HS-5 (cell line): ENCODE measurements at places on chromosomes 13 and 19.

DNA sequence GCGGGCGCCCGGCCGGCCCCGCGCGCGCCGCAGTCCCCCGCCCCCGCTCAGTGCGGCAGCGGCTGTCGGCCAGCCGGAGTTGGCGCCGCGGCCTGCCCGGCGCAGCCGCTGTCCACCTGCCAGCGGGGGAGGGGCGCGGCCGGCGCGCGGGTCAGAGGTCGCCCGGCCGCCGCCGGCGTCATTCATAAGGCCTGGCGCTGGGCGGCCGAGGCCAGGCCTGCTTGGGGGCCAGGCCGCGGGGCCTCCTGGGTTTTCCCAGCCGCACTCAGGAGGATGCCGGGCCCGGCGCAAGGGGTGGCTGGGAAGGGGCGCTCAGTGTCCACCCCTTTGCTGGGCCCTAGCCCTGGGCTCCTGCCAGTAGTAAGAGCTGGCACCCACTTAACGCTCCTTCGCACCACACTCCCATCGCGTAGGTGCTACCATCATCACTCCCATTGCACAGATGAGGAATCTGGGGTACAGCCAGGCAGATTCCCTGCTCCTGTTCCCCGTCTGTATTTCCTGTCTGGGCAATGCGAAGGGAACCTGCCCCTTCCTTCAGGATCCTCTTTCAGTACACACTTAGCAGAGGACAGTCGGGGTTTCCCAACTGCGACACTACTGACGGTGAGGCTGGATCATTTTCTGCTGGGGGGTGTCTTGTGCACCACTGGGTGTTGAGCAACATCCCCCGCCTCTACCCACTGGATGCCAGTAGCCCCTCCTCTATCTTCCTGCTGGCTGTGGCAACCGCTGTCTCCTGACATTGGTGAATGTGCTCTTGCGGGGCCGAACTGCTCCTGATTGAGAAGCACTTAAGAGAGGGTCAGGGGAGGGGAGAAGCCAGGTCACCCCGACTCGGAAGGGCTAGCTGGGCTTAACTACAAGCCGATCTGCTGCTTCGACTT is 846 bp upstream of the PRKACA start:
- no peak for DNase-seq

DNA sequence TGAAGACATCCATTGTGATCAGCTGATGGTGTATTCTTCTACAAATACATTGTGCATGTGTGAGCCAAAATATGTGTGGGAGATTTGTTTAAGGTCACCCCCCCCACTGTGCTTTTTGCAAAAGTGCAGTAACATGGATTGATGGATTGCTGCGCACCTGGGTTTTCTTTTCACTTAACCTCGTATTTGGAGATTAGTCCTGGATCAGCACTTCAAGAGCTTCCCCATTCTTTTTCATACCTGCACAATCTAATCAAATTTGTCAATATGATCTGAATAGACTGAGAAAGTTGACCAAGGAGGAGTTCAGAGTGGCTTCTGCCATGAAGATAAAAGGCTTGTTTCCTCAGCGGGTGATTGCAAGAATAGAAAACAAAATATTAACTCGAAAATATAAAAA is 23.7 kb downstream of the NAA16 start:
- DNase-seq: no peak

DNA sequence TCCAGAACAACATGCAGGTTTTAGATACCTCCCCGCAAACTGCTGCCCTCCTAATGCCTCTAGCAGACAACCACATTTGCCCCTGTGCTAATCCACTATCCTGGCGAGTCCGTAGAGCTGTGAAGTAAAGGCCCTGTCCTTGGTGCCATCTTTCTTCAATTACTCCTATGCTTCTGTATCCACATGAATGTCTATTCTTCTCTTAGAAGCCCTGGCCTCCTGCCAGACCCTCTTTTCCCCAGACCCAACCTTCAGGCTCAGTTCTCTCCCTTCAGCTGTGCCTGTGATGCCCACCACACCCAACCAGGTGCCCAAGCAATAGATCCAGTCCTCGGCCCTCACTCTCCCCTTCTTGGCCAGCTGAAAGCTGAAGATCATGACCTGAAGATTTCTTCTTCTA is 31.1 kb upstream of the ZNF599 start:
- no peak for DNase-seq

GRCh38 chr19:50909240-50910070 is 1.7 kb downstream of the KLK4 start:
- DNase-seq: no peak

GRCh38 chr19:46181388-46181779 is 33.3 kb downstream of the IGFL2 start:
- no peak for DNase-seq

GRCh38 chr13:106186366-106187030 is 349.0 kb downstream of the EFNB2 start:
- DNase-seq: peak; percentile 53

GRCh38 chr13:20921572-20921971 is 19.0 kb upstream of the XPO4 start:
- DNase-seq: no peak

DNA sequence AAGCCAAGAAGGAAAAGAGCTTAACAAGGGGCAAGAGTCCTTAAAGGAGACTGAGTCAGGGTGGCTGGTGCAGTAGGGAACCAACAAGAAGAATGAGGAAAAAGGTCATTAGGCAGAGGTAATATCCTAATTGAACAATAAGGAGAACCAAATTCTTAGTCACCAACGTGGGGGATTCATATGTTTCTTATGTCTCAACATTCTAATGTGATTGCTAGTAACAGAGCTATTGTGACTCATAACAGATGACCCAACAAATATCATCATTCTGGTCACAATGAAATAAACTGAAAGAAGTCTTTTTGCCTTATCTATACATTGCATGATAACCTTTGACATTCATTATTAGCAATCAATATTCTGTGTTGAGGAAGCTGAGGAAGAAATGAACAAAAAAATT is 101.6 kb downstream of the RAP2A start:
- peak; percentile 20 for DNase-seq

- DNase-seq: no peak
Measured at GRCh38 chr13:33108620-33109019, 92.4 kb downstream of the KL start.

DNA sequence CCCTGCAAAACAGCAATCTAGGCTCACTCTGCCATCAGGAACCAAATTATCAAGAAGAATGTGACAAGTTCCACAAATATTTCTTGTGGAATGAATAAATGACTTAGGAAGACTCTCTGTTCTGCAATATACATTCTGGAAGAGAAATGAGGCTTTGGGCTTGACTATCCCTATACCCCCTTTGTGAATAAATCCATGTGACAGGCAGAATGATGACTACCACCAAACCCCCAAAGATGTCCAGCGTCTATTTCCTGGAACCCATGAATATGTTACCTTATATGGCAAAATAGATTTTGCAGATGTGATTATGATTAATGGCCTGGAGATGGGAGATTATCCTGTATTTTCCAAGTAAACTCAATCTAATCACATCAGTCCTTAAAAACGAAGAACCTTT is 139.3 kb downstream of the ENOX1 start:
- DNase-seq: no peak

DNA sequence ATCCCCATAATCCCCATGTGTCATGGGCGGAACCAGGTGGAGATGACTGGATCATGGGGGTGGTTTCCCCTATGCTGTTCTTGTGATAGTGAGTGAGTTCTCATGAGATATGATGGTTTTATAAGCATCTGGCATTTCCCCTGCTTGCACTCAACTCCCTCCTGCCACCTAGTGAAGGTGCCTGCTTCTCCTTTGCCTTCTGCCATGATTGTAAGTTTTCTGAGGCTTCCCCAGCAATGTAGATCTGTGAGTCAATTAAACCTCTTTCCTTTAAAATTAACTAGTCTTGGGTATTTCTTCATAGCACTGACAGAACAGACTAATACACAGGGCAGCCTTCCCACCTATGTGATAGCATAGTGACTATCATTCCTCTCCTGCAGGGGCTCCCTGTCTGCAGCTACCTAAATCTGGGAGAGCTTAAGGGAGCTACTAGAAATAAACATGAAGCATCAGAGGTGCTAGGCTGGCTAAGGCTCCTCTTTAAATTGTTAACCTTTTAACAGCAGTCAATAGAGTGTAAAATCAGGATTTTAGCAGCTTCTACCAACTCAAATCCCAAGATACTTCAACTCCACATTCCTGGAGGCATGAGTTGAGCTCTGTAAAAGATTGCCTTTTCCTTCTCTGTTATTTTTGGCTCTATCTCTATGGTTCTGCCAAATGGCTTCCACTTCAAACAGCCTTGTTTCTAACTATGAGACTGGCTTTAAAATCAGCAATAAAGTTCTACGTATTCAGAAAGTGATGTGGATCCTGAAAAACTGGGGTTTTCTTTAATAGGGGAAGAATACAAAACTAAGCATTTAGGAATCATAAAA is 112.3 kb downstream of the VWA8 start:
- DNase-seq: no peak

DNA sequence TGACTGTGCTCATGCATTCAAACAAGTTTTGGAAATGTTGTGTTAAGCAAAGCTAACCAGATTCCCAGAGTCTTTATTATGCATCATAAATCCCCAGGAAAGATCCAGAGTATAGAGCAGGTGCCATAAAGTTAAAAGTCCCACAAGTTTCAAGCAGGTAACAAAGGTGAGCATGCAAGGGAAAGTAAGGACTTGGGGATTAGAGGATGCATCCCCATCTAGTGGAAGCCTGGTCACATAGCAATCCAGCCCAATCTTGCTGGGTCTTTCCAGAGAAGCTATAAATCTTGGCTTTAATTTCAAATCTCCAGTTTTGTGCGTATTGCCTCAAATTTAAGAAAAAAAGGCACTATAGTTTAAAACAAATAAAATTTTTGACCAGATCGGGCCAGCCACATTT is 72.7 kb downstream of the ZNF254 start:
- no peak for DNase-seq

DNA sequence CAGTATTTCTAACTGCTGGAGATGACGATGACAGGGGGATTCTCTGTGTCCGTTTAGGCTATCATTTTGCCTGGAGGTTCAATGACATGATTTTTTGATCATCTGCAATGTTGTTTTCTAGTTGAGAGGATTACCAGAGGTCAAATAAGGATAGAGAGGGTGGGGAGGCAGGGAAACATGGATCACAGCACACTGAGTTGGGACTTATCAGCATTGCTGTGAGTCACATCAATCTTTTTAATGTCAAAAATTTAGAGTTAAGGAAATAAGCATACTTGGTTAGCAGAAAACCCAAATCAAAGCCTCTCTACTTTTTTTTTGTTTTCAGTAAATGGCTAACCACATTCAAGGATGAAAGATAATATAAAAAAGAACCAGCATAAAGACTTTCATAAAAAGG is 43.0 kb upstream of the CSNK1A1L start:
- DNase-seq: no peak

DNA sequence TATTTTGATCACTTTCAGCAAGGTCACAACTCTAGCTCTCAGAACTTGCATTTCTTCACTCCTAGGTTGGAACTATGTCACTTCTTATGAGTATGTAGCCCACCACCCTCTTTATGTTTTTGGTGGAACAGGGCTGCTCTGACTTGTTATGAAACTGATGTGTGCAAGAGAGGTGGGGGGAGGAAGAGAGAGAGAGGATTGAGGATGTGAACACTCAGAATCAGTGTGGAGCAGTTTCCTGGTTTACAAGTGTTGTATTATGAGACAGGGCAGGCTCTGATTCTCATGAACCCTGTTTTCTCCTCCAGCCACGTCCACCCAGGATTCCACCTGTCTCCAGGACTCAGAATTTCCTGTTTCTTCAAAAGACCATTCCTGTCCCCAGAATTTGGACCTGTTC is 16.1 kb downstream of the ZNF317 start:
- DNase-seq: no peak

GRCh38 chr13:21240586-21240985 is 64.1 kb downstream of the MRPL57 start:
- DNase-seq: peak; percentile 1

GRCh38 chr13:28346154-28346553 is 148.8 kb downstream of the FLT1 start:
- no peak for DNase-seq

- no peak for DNase-seq
Measured at GRCh38 chr13:103430368-103430767, 364.2 kb upstream of the SLC10A2 start.

DNA sequence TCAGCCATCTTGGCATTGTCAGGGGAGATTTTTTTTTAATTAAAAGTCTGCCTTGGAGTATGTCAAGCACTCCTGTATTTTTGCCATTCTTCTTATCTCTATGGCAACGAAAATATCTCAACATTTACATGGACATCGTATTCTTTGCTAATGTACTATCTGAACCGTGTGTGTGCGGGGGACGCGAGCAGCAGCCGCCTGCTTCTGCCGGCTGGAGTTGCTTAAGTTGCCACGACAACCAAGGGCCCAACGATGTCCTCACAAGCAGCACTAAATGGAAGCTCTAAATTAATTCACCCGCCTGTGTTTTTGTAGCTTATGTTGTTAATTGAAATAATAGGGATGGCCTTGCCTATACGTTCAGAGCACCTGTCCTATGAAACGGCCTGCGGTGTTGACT is 309.5 kb downstream of the TEX29 start:
- DNase-seq: no peak

- DNase-seq: no peak
Measured at GRCh38 chr13:40145139-40145538, 489.7 kb downstream of the COG6 start.

- DNase-seq: no peak
Measured at GRCh38 chr19:51135004-51135403, 7.1 kb upstream of the SIGLEC7 start.

GRCh38 chr19:4640247-4641000 is 1.1 kb downstream of the TNFAIP8L1 start:
- DNase-seq: no peak

GRCh38 chr13:41284512-41285288 is 21.3 kb upstream of the MTRF1 start:
- peak; percentile 71 for DNase-seq

GRCh38 chr13:46855166-46855565 is 41.7 kb downstream of the HTR2A start:
- no peak for DNase-seq

DNA sequence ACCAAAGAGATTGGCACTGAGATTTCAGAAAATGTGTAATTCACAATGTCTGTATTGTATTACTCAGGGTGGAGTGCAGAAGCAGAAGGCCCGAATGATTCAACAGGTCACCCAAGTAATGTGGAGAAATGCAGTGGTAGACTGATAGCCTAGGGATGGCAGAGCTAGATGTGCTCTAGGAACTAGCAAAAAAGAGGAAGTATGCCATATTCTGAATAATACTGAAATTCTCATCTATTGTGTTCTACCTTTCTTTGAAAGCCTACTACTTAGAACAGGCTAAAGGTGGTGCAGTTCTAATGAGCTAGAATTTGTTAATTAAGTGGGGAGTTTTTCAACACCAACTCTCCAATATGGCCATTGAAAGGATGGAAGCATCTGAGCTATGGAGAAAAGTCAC is 1449.8 kb upstream of the MIR17HG start:
- no peak for DNase-seq

- peak; percentile 24 for DNase-seq
Measured at GRCh38 chr19:13366529-13367143, 139.6 kb downstream of the CACNA1A start.
